ENCODE measurements at places on chromosomes 11 and 22. TPM values are rescaled to one million over a fixed set of nuclear protein-coding genes. Genes with fewer than 3 reads are reported as not detected.

Gene BIK
- total RNA-seq = not detected

Gene NDUFS8
- total RNA-seq = 96.4 TPM

Gene FSHB
- not detected for total RNA-seq

Gene LINC01488
- total RNA-seq = not detected

Gene TEF
- 15.1 TPM for total RNA-seq
